GOT3 (cell line): ENCODE measurements at places on chromosomes 4 and X.

GRCh38 chr4:61532336-61533000 is 332.3 kb downstream of the ADGRL3 start:
- DNase-seq: no peak

DNA sequence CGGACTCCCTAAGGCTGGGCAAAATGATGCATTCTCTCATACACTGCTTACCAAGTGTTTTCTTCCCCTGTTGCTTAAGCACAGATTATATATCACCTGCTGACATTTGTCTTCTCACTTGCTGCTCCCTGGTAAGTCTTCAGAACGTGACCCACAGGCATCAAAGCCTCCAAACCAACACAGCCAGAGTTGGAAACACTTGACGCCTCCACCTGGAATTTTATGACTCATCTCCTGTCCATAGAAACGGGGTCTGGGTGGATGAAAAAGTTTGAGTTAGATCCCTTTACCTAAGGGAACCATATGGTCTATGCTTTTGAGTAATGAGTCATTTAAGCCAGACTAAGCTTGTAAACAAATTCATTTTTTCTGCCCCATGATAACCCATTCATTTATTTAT is 251.6 kb downstream of the USP46 start:
- no peak for DNase-seq

DNA sequence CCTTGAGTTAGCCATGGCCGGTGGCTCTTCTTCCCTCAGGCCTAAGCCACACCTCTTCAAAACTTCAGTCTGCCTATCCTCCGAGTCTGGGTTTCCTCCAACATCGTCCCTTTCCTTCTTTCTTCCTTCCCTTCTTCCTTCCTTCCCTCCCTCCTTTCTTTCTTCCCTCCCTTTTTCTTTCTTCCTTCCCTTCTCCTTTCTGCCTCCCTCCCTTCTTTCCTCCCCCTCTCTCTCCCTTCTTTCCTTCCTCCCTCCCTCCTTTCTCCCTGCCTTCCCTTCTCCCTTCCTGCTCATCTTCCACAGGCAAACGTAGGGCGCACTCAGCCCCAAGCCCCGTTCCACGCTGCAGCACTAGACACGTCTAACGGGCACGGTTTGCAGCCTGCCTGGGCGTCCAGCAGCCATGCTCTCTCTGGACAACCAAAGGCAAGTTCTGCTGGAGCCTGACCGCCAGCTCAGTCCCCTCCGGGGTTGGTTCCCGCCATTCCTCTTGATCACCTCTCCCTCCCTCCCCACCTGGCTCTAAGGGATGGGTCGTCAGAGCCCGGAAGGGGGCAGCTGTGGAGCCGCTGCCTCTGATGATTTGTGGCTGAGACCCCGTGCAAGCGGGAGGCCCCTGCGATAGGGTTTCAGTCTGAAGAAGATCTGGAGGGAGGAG is 34.1 kb upstream of the CLDN24 start:
- no peak for DNase-seq

- DNase-seq: no peak
Measured at GRCh38 chr4:17112292-17112659, 213.8 kb upstream of the LDB2 start.

DNA sequence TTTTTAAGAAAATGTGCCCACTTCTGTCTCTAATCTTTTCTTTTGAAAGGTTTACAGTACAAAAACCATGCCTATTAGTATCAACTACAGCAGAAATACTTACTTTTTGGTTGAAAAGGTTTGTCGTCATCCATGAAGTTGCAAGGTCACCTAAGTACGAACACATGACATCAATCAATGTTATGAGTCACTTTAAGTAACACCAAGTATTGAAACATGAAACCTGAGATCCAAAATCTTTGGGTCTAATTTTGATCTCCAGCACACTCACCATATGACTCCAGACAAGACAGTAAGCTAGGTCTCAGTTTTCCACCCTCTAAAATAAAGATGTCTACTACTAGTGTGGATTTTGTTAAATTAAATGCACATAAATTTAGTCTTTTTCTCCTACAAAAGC is 8.4 kb downstream of the ZNF280C start:
- DNase-seq: no peak

DNA sequence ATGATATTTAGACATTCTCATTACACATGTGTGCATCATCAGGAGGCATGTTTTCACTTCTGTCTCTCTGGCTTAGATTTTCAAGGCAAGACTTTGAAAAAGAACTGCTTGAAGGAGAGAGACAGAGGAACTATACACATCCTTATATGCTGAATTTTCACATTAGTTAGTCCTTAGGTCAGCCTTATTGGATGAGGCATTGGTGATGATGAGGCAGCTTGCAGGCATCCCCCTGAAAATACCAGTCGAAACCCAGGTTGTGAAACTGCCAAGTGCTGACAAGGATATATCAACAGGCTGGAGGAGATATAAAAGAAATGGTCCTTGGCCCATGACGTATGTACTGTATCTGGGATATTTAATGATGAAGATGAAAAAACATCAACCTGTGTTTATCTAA is 297.2 kb upstream of the AADAT start:
- no peak for DNase-seq

DNA sequence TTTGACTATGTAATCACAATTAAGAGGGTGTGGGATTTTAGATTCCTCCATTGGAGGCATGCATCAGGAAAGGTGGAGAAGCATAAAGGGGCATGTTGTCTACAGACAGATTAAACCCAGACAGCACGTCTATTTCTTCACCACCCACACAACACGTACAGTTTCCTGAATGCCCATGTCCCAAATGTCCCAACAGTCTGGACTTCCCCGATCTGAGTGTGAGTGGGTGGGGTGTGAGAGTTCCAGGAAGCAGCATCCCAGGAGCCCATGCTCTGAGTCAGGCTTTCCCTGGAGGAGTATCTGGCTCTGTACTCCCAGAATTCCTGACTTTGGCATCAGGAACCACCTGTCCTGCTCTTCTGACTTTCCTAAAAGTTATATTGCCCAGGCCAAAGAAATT is 30.8 kb upstream of the NDP start:
- no peak for DNase-seq

DNA sequence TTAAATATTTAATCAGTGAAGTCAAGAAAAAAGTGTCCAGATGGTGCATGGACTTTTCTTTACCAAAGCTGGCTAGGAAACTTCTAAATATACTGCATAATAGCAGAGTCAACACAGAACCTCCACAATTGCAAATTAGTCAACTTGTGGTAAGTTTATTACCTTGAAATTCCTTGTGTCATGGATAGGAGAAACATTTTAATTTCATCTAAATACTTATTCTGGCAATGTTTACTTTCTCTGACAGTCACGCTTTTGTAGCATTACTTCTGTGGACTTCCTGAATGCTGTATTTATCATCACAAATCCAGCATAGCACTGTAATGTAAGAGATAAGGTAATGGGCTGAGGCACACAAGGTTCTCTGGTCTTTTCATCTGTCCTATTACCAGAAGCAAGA is 2266.1 kb downstream of the PCDH7 start:
- no peak for DNase-seq

GRCh38 chrX:128216364-128216763 is 164.2 kb upstream of the ACTRT1 start:
- DNase-seq: no peak

DNA sequence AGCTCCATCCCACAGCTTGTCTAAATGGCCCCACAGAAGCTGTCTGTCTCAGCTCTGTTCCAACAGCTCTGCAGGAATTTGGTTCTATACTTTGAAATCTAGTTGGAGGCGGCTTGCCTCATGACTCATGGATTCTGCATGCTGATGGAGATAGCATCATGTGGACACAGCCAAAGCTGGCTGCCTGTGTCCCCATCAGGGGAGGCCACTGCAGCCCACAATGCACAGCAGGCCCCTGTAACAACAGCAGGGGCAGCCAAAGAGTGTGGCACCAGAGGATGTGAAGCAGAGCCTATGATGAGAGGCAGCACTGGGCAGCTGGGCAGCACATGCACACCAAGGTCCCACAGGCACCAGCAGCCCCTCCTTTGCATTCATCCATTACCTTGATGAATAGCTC is 67.2 kb downstream of the DCAF12L1 start:
- DNase-seq: no peak

GRCh38 chr4:172997217-172997609 is 171.4 kb upstream of the GALNT7 start:
- no peak for DNase-seq
